ENCODE measurements at places on chromosomes 7 and 10. TPM values are rescaled to one million over a fixed set of nuclear protein-coding genes. Genes with fewer than 3 reads are reported as not detected.

DNA sequence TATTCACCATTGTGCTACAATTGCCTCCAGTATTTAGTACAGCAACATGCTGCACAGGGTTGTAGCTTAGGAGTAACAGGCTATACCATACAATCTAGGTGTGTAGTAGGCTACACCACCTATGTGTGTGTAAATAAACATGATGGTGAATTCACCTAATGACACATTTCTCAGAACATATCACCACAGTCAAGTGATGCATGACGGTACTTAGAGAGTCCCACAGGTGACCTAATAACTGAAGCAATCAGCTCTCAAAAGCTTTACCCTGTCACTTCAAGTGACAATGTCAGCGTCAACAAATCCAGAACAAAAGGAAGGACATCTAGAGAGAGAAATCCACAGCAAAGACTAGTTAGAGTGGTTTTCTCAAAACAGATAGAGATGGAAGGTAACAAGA is 38.8 kb downstream of the CCNJ start:
- H3K4me3 ChIP-seq, result no peak overlapping the region
- no peak overlapping the region for H3K27ac ChIP-seq
- no peaks in the 10 kb centered on the region for H3K27me3 ChIP-seq
- H3K36me3 ChIP-seq, result no peaks in the 10 kb centered on the region
- DNase-seq, result no peak

PRKAR2B gene
- total RNA-seq, result 10.5 TPM

GRCh38 chr10:96513305-96513697 is 425 bp downstream of the TLL2 start:
- no peaks in the 10 kb centered on the region for H3K36me3 ChIP-seq
- H3K27me3 ChIP-seq, result no peaks in the 10 kb centered on the region
- H3K4me3 ChIP-seq, result peak overlapping the region; percentile 83
- H3K4me1 ChIP-seq, result peaks cover 9% of the 10 kb centered on the region

GRCh38 chr7:135755351-135755753 is 6.7 kb upstream of the FAM180A start:
- H3K4me1 ChIP-seq, result peaks cover 7% of the 10 kb centered on the region
- H3K27ac ChIP-seq, result peak overlapping the region; percentile 93
- no peak overlapping the region for H3K4me3 ChIP-seq

- H3K27me3 ChIP-seq, result no peaks in the 10 kb centered on the region
- H3K4me3 ChIP-seq, result no peak overlapping the region
- H3K27ac ChIP-seq, result peak overlapping the region; percentile 87
- H3K4me1 ChIP-seq, result peaks cover 82% of the 10 kb centered on the region
- H3K36me3 ChIP-seq, result peaks cover 3% of the 10 kb centered on the region
Observed at GRCh38 chr10:79159141-79159651, 90.4 kb downstream of the ZMIZ1 start.

DNA sequence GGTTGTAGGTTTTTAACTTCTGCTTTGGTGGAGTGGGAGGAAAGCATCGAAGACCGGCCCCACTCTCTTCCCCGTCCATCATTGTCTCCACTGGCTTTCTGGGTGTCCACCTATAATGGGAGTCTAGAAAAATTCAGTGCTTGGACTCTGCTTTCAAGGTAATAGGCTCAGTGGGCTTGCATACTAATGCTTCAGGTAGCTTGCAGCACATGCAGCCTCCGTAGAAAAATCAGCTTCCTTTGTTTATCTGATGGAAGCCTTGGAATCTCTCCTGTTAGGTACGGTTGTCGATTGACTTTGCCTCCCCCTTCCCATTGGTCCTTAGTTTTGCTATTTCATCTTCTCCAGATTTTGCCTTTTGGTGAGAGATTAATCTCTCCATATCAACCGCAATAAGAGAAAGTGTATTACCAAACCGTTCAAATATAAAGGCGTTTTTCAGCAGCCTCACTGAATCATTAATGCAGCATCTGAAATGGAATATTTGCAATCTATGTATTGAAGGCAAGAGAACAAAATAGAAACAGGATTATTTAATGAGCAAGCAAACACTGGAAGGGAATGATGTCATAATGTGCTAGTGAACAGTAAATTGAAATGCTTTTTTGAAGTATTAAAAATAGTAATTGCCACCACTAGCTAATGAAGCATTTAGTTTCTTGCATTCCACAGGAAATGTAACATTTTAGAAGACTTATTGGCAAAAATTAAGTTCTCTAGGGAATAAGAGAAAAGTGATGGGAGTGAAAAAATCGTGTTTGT is 944 bp downstream of the AVL9 start:
- peak overlapping the region; percentile 99 for H3K27ac ChIP-seq
- no peaks in the 10 kb centered on the region for H3K36me3 ChIP-seq
- no peak for DNase-seq
- no peaks in the 10 kb centered on the region for H3K27me3 ChIP-seq

ABCB1 gene
- 5.5 TPM for total RNA-seq

DNA sequence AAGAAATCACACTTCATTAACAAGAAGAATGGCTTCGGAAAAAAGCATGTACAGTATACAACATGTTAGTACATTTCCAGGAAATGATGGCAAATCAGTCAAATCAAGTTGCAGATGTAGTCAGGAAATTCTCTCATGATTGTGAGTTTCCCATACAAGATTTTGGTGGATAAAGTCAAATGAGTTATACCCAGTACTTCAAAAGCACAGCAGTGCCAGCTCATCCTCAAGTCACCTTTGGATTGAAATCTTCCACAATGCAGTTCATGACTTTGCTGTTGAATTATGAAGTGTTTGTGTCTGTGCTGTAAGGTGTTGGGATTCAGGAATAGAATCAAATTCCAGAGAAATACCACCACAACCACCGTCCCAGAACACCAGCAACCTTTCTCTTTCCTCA is 301.3 kb upstream of the BMPER start:
- H3K27me3 ChIP-seq, result no peaks in the 10 kb centered on the region
- no peaks in the 10 kb centered on the region for H3K4me1 ChIP-seq
- H3K4me3 ChIP-seq, result no peak overlapping the region
- H3K27ac ChIP-seq, result no peak overlapping the region
- H3K36me3 ChIP-seq, result no peaks in the 10 kb centered on the region

DNA sequence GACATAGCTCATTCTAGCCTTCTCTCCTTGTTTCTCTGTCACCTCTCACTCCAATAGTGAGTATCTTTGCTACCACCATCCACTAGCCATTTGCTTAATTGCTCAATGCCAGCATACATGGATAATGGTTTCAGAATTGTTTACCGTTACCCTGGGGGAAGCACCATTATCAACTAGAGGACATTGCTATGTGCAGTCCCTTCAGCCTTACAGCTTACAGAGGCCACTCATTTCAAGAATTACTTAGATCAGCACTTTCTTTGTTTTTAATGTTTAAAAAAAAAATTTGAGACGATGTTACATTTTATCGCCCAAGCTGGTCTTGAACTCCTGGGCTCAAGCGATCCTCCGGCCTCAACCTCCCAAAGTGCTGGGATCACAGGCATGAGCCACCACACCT is 14.8 kb upstream of the ORAI2 start:
- H3K36me3 ChIP-seq, result peaks cover 35% of the 10 kb centered on the region
- H3K4me1 ChIP-seq, result no peaks in the 10 kb centered on the region
- no peak overlapping the region for H3K4me3 ChIP-seq
- no peak overlapping the region for H3K27ac ChIP-seq
- DNase-seq, result no peak

FAM170B gene
- total RNA-seq, result not detected

DNA sequence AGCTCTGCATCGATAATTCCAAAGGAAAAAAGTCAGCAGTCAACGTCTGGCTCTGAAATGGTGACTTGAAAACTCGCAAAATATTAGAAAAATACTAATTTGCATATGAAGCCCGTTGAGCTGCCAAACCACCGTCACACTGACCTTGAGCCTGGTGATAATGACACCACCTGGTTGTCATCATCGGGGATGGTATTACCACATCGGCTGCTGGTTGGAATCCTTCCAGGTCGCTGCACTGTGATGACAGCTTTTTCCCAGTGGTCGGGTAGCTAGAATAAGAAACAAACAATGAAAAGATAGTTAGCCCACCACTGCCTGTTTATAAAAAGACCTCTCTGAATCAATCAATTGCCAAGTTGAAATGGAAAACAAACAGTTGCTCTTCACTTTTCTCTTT is 41.6 kb downstream of the LAMB1 start:
- no peaks in the 10 kb centered on the region for H3K4me1 ChIP-seq
- no peak overlapping the region for H3K27ac ChIP-seq
- H3K36me3 ChIP-seq, result peaks cover 22% of the 10 kb centered on the region
- H3K27me3 ChIP-seq, result no peaks in the 10 kb centered on the region
- peak; percentile 41 for DNase-seq
- H3K4me3 ChIP-seq, result no peak overlapping the region

GRCh38 chr7:147022056-147022455 is 905.5 kb downstream of the CNTNAP2 start:
- H3K27ac ChIP-seq, result no peak overlapping the region
- no peaks in the 10 kb centered on the region for H3K4me1 ChIP-seq
- no peaks in the 10 kb centered on the region for H3K36me3 ChIP-seq
- DNase-seq, result no peak

- no peaks in the 10 kb centered on the region for H3K36me3 ChIP-seq
- H3K4me1 ChIP-seq, result peaks cover 33% of the 10 kb centered on the region
- no peak overlapping the region for H3K4me3 ChIP-seq
- peak overlapping the region; percentile 72 for H3K27ac ChIP-seq
Observed at GRCh38 chr7:15751191-15751701, 64.8 kb upstream of the MEOX2 start.

GRCh38 chr7:121195874-121196273 is 132.9 kb upstream of the WNT16 start:
- H3K27me3 ChIP-seq, result no peaks in the 10 kb centered on the region
- no peak overlapping the region for H3K4me3 ChIP-seq
- DNase-seq, result no peak
- H3K4me1 ChIP-seq, result peaks cover 16% of the 10 kb centered on the region

SAMD9 gene
- total RNA-seq, result 5.6 TPM

GRCh38 chr7:26367219-26367711 is 75.6 kb downstream of the SNX10 start:
- no peaks in the 10 kb centered on the region for H3K4me1 ChIP-seq
- DNase-seq, result no peak
- H3K27me3 ChIP-seq, result no peaks in the 10 kb centered on the region
- no peak overlapping the region for H3K27ac ChIP-seq

DNA sequence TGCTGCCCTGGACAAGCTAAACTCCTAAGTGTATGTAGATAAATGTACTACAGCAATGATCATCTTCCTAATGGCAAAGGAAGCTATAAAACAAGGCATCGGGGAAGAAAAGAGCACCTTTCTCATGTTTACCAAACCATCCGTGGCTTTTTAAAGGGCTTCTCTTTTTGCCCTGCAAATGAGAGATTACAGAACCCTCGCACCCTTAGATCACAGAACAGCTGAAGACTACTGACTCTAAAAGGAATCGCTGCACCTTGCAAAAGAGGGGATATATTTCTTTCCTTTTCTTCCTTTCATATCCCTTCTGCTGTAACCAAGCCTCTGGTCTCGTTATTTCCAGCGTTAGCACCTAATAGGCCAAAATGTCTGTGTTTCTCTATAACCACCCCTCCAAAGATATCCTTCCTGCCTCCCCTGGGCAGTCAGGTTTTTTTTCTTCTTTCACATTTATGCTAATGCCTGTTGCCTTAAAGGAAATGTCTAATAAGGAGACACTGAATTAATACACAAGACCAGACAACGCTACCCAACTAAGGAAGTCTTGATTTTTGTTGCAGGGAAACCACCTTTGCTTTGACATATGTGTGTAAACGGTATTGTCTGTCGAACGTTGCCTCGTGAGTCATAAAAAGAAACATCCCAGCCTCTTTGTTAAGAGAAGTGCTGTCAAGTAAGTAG is 10.5 kb downstream of the ST8SIA6 start:
- H3K27me3 ChIP-seq, result no peaks in the 10 kb centered on the region
- DNase-seq, result no peak
- no peaks in the 10 kb centered on the region for H3K4me1 ChIP-seq
- H3K27ac ChIP-seq, result no peak overlapping the region

GRCh38 chr10:93261961-93262610 is 188.4 kb downstream of the CYP26A1 start:
- H3K4me3 ChIP-seq, result no peak overlapping the region
- no peaks in the 10 kb centered on the region for H3K4me1 ChIP-seq
- no peaks in the 10 kb centered on the region for H3K27me3 ChIP-seq
- no peaks in the 10 kb centered on the region for H3K36me3 ChIP-seq

- no peaks in the 10 kb centered on the region for H3K4me1 ChIP-seq
- no peaks in the 10 kb centered on the region for H3K27me3 ChIP-seq
Observed at GRCh38 chr10:46096909-46097575, 51.0 kb upstream of the MSMB start.

All from ascending aorta (tissue), 2 donors.